ENCODE measurements at places on chromosomes 7 and 10.

DNA sequence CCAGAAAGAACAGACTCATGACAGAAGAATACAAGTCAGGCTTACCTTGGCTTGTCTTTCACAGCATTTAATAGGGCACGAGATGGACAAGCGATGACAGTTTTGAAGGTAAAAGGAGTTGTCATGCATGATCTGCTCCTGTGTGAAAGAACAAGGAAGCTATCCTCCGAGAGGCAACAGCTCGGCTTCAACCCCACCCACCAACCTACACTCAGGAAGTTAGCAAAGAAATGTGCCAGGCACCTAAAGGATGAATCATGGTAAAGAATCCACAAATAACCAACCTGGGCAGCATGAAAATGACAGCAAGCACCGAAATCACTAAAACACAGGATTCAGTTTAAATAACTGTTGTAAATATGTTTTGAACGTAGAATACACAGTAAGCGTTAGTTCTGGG, 700.2 kb downstream of the TYW1 start:
- DNase-seq: no peak

- peak; percentile 76 for DNase-seq
Observed at GRCh38 chr10:102055647-102056419, at the start of gene ARMH3. Gene ARMH3, minus strand, starts transcription at chr10:102056173. Its CDS starts 16,059 bp downstream, at chr10:102040114.

- DNase-seq: no peak
Observed at GRCh38 chr10:99674762-99675161, 15.5 kb downstream of the ENTPD7 start.

- DNase-seq: no peak
Observed at GRCh38 chr10:99537989-99538917, 5.5 kb downstream of the NKX2-3 start.

- DNase-seq: no peak
Observed at GRCh38 chr7:137669706-137670105, 177.1 kb downstream of the DGKI start.

- DNase-seq: peak; percentile 79
Observed at GRCh38 chr7:105352018-105352612, 36.6 kb downstream of the SRPK2 start.

DNA sequence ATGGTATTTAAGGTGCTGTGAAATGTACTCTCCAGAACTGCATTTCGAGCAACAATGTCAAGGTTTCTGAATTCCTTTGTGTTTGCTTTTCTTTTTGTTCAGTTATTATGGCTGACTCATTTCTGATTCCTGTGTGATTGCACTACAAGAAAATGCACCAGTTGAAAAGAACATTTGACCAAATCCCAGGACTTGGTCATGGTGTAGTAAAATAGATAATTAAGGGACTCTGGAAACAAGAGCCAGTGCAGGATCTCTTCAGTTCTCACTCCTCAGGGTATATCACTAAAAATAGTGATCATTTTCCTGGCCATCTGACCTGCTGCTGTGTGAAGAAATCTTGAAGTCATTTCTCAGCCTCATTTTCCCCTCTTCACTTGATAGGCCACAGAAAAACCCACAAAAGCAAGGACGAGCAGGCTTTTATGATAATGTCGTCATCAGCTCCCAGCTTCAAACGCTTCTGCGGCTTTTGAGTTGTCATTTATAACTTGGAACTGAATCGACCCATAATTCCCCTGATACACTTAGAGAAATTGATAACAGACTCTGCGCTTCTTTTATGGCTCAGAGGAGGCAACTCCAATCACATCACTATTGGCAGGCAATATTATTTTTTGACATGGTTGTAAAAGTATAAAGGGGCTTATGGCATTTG, 274.7 kb downstream of the HDAC9 start:
- no peak for DNase-seq

- no peak for DNase-seq
Observed at GRCh38 chr7:37201876-37202198, 246.8 kb downstream of the ELMO1 start.

DNA sequence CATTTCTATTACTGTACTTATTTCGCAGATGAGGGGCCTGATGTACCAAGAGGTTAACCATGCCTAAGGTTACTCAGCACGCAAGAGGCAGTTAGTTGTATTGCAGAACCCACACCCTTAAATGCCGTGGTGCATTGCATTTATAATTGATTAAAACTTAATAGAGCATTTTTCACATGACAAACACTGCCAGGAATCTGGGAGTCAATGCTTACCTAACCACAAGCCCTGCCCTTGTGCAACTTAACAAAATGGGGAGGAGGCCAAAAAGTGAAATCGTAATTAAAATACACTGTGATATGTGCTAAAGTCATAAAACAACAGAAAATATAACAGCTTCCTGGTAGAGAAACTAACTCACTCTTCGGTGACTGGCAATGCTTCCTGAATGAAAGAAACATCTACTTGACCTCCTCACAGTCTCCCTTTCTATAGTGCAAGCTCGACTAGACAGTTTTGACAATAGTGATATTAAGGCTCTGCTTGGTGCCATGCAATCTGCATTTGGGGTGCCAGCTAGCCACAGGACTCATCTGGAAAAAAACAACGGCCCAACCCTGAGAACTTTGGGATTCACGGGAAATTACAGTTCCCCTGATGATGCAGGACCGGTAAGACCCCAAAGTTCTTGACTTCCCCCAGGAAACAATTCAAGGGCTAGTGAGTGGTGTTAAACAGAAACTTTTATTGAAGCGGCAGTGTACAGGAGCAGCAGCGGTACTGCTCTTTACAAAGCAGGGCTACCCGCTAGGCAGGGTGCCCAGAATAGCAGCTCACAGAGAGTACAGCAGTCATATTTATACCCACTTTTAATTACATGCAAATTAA, 612.4 kb downstream of the TNS3 start:
- DNase-seq: no peak

- DNase-seq: peak; percentile 2
Observed at GRCh38 chr10:76403912-76404311, 972.5 kb downstream of the LRMDA start.

- DNase-seq: no peak
Observed at GRCh38 chr10:7409732-7410168, 1.1 kb downstream of the SFMBT2 start.

- no peak for DNase-seq
Observed at GRCh38 chr10:1724921-1725488, 12.3 kb downstream of the ADARB2 start.

- no peak for DNase-seq
Observed at GRCh38 chr7:128453836-128454804, 1.6 kb upstream of the HILPDA start.

DNA sequence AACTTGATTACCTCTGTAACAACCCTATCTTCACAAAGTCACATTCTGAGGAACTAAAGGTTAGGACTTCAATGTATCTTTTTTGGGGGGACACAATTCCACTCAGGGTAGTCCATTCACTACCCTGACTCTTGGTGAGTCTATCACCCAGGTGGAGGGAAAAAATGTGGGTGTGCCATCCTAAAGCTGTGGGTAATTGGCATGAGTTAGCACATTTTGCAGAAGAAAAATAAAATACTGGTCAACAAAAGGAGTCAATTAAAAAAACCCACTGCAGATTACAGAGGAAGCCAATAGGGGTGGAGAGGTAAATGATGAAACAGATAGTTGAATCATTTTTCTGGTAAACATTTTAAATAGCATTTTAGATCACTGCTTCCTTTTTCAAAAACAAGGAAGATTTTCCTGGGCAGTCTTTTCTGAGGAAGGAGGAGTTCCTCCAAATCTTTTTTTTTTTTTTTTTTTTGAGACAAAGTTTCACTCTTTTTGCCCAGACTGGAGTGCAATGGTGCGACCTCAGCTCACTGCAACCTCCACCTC, 5.1 kb upstream of the BLVRA start:
- no peak for DNase-seq

DNA sequence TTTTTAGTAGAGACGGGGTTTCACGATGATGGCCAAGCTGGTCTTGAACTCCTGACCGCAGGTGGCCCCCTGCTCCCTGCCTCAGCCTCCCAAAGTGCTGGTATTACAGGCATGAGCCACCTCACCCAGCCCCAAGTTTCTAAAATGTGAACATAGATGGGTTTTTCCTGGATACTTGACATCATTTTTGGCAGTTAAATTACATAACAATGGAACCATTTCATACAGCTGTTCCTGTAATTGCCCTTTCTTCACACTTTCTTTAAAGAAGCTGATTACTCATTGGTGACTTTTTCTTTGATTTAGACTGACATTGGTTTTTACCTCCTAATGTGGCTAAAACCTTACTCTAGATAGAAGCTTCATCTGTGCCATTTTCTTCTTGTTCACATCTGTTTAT, 5.9 kb downstream of the ZKSCAN1 start:
- no peak for DNase-seq

DNA sequence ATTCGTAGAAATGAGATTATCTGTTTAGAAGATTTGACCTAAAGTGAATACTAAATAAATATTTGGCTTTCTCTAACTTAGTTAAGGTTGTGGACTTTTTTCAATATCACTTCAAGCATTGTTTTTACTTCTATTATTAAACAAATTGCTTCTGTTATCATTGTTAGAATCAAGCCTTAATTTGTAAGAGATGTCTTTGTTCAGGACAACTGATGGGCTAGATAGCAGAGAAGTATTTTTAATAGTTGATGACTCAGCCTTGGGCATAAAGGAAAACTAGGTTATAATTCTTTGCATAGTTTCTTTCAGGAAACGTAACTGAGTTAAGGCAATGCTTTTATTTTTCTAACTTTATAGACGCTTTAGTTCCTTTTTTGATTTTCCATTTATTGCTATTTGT, 128.8 kb upstream of the SMIM30 start:
- no peak for DNase-seq

DNA sequence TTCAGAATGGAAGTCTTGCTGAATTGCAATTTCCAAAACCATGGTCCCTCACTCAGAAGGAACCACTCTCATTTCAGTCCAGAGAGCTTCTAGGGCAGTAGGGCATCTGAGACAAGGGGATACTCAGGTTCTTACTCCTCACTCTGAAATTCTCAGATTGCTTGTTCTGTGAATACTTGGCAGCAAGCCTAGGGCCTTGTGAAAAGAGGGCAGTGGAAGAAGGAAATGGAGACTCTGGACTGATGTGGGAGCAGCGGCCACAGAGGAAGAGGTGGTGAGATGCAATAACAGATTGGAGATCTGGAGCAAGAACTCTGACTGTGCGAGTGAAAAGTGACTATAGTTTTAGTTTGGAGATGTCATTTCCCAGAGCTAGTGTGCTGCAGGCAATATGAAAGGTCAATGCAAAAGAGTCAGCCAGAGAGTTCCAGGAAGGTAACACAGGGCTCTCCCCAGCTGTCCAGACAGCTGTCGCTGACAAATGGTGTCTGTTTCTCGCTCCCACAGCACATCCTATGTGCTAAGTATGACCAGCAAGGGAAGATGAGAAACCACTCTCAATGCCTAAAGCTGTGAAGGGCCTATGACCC, 291.6 kb upstream of the KIAA1217 start:
- peak; percentile 11 for DNase-seq

DNA sequence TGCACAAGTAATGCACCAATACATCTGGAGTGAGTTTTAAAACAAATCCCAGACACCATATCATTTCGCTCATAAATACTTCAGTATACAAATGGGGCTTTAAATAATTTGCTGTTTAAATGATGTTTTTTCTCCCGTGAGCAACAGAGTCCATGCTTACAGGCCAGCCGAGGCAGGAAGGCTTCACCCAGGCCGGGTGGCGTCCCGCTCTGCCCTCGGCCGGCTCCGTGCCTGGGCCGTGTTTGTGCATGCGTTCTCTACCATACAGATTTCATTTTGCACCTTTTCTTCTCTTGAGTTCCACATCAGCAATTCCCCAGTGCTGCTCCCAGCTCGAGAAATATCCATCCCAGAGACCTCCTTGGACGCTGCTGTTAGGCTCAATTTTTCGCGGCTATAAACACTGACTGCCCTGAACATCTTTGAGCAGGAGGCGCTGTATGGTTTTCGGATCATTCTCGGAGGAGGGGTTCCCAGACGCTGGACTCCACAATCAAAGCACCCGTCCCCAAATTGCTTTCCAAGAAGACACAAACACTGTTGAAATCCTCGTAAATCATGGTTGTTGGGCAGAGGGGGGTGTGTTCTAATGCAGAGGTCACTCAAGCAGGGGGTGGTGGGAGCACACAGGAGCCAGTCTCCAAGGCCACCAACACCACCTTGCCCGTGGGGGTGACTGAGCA, 91.6 kb downstream of the MICALL2 start:
- DNase-seq: no peak

DNA sequence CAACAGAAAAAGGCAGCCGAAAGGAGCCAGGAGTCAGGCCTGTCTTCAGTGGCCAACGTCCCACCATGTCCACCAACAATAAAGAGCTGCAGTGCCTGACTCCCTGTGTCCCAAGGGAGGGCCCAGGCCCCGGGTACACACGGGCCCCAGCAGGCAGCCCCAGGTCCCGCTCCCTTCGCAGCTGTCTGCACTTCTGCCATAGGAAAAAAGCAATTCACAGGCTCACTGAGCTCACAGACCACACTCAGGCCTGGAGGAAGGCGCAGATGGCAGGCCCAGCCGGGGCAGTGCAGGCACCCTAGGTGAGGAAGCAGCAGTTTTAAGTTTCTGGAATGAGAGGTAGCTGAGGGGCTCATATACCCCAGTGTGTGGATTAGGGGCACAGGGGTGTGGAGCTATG, 100.5 kb downstream of the PRKAG2 start:
- DNase-seq: no peak

GRCh38 chr10:80598084-80598798, 60.5 kb downstream of the SH2D4B start:
- peak; percentile 20 for DNase-seq

- DNase-seq: no peak
Observed at GRCh38 chr10:112490545-112490944, 43.5 kb downstream of the VTI1A start.

- DNase-seq: no peak
Observed at GRCh38 chr10:132208462-132209050, 21.8 kb downstream of the DPYSL4 start.

- no peak for DNase-seq
Observed at GRCh38 chr7:43655584-43655983, 72.7 kb downstream of the STK17A start.

- DNase-seq: no peak
Observed at GRCh38 chr7:126440542-126440941, 812.2 kb downstream of the GRM8 start.

DNA sequence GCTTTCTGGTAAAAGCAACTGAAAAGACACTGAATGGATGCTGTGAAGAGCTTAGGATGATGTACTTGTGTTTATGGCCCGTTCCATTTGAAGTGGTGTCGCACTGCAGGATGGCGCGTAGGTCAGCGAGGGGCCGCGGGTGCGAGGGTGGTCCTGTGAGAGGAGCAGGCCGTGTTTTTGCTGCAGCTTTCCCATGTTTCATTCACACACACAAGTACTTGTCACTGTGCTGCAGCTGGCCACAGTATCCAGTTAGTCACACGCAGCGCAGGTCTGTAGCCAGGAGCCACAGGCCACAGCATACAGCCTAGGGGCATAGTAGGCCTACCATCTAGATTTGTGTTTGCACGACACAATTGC, 23.2 kb downstream of the WIPI2 start:
- no peak for DNase-seq

GRCh38 chr7:84123965-84124547, 70.5 kb downstream of the SEMA3A start:
- DNase-seq: peak; percentile 2
